ENCODE measurements at places on chromosomes 4 and X. TPM values are rescaled to one million over a fixed set of nuclear protein-coding genes. Genes with fewer than 3 reads are reported as not detected.

MAP7D2 gene
- total RNA-seq: 0.60 TPM

GRCh38 chr4:108690738-108691137 is 40.3 kb downstream of the OSTC start:
- no peak for DNase-seq

NALF2 gene
- total RNA-seq: not detected

FAM241A gene
- 3.0 TPM for total RNA-seq

- peak; percentile 52 for DNase-seq
These were observed 39.7 kb downstream of the ENPEP start for GRCh38 chr4:110515676-110516075.

DNA sequence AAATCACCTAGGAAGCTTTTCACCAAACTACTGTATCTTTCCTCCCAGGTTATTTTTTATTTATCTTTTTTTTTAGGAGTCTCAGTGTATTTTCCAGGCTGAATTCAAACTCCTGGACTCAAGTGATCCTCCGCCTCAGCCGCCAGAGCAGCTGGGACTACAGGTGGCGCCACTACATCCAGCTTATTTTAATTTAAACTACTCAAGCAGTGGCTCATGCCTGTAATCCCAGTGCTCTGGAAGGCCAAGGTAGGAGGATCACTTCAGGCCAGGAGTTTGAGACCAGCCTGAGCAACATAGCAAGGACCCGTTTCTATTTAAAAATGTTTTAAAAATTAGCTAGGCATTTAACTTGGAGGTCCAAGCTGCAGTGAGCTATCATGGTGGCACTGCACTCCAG is 37.8 kb downstream of the LEF1 start:
- DNase-seq: no peak

ZNF718 gene
- total RNA-seq: 3.6 TPM

MAP7D3 gene
- 11.1 TPM for total RNA-seq

GRCh38 chr4:700587-701264 is 4.9 kb upstream of the PCGF3 start:
- DNase-seq: no peak

MAGEA11 gene
- total RNA-seq: 23.4 TPM

FBXL5 gene
- 88.7 TPM for total RNA-seq

DNA sequence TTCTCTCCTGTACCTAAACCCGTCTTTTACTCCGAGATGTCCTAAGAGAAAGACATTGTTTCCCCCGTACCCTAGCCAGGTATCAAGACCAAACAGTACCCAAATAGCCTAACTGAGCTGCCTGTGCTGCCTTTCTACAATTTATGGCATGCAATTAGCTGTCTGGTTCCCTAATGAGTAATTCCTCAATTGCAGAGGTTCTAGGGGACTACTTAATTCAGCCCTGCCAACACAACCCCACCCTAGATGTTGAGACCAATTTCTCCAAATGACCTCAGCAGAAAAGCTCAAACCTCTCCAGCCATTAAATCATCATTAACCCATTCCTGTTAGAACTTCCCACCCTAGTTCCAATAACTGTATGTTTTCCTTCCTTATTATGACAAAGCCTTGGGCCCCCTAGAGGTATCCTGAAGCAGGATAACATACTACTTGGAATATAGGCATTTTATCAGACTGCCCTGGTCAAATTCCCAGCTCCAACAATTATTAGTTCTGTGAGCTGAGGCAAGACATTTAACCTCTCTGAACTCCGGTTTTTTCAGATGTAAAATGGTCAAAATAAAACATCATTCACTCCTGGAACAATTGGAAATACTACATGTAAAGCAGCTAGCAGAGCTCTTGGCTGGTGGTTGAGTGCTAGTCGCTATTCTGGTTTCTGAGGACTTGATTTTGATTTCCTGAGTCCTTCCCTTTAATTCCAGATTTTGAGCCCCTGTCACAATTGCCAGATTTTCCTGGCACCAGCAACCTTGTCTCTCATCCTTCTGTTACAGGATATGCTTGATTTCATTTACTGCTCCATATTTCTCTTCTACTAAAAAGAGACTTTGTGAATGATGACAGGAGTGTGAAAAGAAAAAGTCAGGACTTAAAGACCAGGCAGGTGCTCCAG is 244.6 kb upstream of the TENM3 start:
- peak; percentile 1 for DNase-seq

DNA sequence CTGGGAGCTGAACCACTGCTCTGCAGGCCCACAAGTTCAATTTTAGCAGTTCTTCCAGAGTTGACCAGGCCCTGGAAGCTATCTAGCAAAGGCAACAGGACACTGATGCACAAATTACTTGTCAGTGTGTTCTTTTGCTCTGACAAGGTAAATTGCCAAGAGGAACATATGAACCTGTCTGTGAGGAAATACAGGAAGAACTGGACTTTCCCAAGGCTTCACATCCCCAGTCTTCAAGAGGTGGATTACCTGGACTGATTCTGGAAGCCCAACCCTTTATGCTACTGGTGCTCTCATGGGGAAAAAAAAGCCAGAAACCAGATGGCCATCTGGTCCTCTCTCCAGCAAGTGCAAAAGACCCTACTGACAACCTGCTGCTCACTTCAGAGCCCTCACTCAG is 1.9 kb upstream of the TMEM185A start:
- no peak for DNase-seq

DNA sequence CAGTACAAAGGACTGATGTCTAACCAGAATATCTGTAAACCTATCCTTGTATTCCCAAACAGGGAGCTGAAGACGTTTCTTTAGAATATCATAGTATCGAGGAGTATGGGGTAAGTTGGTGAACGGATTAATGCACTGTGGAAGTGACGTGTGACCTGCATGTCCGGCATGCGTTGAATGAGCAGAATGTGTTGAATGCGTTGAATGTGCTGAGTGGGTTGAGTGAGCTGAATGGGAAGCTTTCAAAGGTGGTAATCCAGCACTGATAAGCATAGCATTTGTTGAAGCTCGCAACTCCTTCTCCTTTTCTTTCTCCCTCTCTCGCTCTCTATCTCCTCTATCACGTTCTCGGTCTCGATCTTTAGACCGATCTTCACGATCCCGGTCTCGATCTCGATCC is 8.1 kb downstream of the DHX15 start:
- DNase-seq: no peak

KLKB1 gene
- total RNA-seq: not detected

- no peak for DNase-seq
These were observed 85.4 kb downstream of the SH3RF1 start for GRCh38 chr4:169185133-169185956.

- DNase-seq: no peak
These were observed 39.3 kb upstream of the MXD4 start for GRCh38 chr4:2301225-2301642.

GRCh38 chr4:109998867-109999584 is 86.3 kb downstream of the EGF start:
- DNase-seq: peak; percentile 55

YY2 gene
- 1.4 TPM for total RNA-seq

GRCh38 chrX:80266979-80267378 is 153.3 kb upstream of the TENT5D start:
- no peak for DNase-seq

KIT gene
- 0.48 TPM for total RNA-seq

GLOD5 gene
- not detected for total RNA-seq

- no peak for DNase-seq
These were observed 89.0 kb upstream of the GC start for GRCh38 chr4:71872767-71873415.

DNA sequence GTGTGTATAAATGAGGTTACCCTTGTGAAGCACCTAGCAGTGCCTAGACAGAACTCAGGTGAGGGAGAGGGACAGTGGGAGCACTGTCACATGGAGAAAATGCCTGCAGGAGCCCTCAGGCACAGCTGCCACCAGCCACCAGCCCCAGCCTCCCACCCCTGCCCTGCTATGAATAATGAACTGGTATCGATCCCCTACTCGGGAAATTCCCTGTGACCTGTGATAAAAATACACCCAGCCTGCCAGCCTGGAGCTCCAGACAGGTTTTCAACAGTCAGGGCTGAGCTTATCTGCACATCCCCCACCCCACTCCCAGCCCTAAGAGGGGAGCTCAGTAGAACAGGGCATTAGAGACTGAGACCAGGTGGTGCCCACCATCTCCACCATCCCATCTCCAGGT is 159.6 kb upstream of the PJA1 start:
- DNase-seq: no peak

NHSL2 gene
- total RNA-seq: 0.36 TPM

- no peak for DNase-seq
These were observed 41.4 kb downstream of the LGI2 start for GRCh38 chr4:24989327-24989726.

RRH gene
- total RNA-seq: not detected

GRCh38 chr4:169269916-169270809 is 593 bp downstream of the SH3RF1 start:
- peak; percentile 45 for DNase-seq

STK26 gene
- total RNA-seq: 10.2 TPM

DNA sequence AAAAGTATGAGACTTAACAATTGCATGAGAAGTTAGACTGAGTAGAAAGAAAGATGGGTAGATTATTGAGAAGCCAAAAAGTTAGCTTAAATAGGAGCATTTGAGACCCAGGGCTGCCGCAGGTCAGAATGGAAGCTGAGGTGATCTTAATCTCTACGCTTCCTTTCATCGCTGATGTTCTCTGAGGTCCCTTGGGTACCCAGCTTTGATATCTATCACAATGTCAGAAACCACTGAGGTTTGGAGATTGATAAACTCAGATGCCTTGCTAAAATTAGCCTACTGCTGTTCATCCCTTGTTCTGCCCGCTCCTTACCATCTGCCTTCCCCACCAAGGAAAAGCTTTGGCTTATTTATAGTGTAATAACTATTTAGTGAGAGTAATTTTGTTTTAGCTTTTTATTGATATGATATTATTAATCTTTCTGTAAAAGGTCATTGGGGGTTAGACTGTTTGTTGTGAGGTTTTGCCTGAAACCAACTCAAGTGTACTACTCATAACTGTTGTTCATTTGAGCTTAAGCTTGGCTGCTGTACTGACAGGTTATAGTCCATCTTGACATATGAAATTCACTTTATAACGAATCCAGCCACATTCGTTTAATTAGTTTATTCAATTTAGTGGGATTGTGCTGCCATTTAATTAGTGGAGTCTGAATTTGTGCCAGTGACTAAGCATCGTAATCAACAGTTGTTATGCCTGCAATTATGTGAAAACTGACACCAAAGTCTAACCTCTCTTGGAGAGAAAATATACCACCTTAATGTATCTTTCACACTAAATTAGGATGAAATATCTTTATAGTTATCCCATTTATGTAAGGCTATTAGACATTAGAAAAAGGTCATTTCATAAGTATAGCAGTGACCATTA is 15.1 kb downstream of the MCUB start:
- DNase-seq: no peak

DNA sequence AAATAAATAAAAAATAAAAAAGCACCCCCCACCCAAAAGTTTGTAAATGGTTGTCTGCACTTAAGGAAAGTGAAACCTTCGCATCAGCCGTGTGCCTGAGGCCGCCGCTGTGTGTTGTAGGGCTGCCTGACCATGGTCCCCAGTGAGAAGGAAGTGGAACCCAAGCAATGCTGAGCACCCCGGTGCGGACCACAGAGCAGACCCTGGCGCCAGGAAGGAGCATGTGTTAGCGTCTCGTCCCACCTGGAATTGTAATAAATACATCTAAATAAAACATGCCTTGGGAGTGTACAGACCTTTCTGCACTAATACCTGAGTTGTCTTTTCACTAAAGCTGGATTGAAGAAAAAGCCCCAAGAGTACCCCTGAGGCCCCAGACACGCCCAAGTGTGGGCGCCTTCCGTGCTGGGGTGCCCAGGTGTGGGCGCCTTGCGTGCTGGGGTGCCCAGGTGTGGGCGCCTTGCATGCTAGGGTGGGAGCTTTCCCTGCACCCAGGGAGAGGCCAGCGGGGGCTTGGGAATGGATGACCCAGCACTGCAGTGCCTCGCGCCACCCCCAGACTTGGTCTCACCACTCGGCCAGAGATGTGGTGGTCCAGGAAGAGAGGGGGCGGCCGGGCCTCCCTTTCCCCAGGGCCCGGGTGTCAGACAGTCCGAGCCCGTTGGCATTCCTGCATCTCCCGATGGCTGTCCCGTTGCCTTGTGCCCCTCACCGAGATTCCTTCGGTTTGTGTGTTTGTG is 33.7 kb downstream of the HTT-AS start:
- DNase-seq: no peak

ADRA2C gene
- 0.24 TPM for total RNA-seq

GRCh38 chr4:184553891-184554290 is 79.5 kb upstream of the IRF2 start:
- DNase-seq: no peak

MAML3 gene
- total RNA-seq: 3.2 TPM

DNA sequence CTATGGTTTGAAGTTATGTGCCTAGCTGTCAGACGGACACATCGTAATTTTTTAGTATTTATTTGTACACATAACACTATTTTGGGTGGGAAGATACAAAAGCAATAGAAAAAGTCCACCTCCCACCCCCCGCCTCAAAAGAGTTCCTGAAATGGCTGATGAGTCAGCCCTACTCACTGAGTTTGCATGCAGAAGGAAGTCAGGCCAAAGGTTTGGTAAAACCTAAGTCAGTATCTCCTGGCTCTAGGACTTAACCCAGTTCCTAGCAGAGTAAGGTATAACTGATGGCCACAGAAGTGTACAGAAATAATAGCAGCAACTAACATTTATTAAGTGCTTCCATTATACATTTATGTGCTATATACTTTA is 2.9 kb upstream of the KLHL2 start:
- no peak for DNase-seq

GRCh38 chr4:24615977-24616376 is 31.6 kb upstream of the DHX15 start:
- DNase-seq: no peak

GRCh38 chrX:42054256-42054655 is 130.9 kb upstream of the CASK start:
- DNase-seq: no peak

DNA sequence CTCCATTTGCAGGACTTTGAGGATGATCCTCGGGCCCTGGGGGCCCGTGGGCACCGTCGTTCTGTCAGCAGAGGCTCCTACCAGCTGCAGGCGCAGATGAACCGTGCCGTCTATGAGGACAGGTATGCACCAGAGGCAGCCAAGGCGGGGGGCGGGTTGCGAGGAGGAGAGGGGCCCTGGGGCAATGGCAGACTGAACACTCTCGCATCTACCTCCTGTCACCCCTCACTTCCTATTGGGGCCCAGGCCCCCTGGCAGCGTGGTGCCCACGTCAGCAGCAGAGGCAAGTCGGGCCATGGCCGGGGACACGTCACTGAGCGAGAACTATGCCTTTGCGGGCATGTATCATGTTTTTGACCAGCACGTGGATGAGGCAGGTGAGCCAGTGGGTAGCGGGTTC is 2.0 kb downstream of the WDR13 start:
- no peak for DNase-seq

NPFFR2 gene
- total RNA-seq: not detected

GRCh38 chr4:110190249-110190648 is 8.2 kb downstream of the ELOVL6 start:
- no peak for DNase-seq

DNA sequence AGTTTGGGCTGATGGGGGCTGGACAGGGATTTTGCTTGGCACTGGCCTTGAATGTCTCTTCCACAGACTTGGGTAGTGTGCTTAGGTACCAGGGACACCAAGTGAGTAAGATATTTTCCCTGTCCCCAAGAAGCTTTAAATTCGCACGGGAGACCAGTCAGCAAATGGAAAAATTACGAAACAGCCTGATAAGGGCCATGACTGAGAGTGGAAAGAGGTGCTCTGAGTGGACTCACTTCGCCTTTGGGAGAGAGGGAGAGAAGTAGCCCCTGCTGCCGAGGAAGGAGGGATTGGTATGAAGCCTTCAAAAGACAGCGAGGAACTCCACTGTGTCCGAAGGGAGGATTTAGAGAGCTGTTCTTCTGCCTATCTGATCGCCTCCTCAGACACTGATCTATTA is 2.6 kb downstream of the LSM6 start:
- DNase-seq: no peak

GRCh38 chr4:15245006-15245530 is 182.8 kb upstream of the C1QTNF7 start:
- DNase-seq: peak; percentile 37

IL3RA gene
- total RNA-seq: not detected

MUC7 gene
- not detected for total RNA-seq
